Stimulated activated CD8-positive, alpha-beta memory T cell treated with anti-CD3 and anti-CD28 coated beads, Interleukin-15, amount 100 ng/mL, for 4 hours (primary cell): ENCODE measurements at places on chromosomes 13 and 19.
A peak's percentile ranks its signal among the peaks of the same experiment; 100 is the strongest.

DNA sequence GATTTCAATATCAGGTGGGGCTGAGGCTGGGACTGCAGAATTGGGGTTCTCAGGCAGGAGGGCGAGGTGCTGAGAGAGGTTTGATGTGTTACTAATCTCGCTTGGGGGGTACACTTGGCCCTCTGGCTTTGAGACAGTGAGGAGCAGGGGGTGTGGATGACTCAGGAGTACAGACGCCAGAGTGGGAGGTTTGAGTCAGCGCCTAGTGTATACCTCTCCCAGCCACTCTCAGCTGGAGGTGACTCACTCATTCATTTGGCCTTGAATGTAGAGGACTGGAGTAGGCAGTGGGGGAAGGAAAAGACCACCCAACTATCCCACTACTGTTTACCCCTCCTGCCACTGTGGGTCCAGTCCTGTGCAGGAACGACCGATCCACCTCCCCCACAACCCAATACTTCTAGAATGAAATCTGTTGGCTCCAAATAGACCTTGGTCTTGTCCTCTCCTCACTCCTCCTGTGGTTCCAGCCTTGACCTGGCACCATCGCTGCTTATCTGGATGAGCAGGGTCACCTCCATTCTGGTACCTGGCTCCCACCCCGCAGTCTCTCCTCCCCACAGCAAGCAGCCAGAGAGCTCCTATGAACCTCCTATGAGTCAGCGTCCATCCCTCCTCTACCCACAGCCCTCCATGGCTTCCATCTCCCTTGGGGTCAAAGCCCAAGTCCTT, 20.1 kb upstream of the ZNRF4 start:
- peak; percentile 15 for DNase-seq

DNA sequence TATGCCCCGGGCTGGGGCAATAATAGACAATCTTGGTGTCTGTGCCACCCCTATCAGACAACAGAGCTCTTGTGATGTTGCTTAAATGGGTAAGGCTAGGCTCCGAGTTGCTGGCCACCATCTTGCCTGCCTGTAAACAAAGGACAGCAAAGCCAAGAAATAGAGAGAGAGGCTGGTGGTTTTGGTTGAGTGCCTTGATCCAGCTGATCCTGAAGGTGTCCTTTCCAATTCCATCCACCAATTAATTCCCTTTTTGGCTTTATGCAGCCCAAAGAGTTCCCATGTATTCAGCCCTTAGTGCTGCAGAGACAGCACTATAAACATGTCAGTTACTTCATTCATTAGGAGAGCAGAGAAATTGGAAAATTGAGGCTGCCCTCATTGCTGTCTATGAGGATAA, 41.7 kb upstream of the HOMER3 start:
- no peak for DNase-seq

DNA sequence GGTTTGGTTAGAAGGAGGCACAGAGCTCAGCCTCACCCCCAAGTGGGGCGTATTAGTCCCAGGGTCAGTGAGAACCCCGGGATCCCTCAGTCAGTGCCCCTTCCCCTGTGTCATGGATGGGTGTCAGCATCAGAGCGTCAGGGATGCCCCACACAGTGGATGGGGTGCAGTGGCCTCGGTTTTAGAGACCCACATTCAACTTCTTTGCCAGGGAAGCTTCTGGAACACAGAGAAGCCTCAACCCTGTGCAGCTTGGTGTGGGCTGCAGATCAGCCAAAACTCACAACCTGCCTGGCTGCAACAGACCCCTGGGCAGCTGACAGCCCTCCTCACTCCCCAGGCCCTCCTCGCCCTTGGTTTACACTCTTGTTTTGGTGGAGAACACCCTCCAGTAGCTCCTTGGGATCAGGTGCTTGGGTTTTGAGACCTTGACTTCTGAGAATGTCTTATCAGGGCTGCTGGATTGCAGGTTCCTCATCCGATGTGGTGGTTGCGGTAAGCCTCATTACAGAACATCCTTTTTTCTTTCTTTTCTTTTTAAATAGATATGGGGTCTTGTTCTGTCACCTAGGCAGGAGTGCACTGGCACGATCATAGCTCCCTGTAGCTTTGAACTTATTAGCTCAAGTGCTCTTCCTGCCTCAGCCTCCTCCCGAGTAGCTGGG, 11.0 kb downstream of the ZNF333 start:
- DNase-seq: no peak

GRCh38 chr19:1058112-1058511, 8.9 kb upstream of the ARHGAP45 start:
- no peak for DNase-seq

GRCh38 chr13:20704459-20705069, 1.1 kb downstream of the IL17D start:
- no peak for DNase-seq

DNA sequence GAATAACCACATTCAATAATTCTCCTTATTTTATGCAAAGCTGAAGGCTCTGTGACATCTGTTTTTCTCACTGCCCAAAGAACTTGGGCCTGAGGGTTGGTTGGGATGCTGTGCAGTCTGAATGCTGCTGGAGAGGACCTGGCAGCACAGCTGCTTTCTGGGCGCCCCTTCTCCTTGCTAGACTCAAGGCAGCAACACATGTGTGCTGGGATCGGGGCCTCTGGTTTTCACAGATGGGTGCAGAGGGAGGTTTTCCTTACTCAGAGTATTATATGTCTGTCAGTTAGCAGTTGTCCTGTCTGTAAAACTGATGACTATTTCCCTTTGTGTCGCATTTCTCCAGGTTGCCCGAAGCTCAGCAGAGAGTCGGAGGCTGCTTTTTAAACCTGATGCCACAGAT, 53.2 kb upstream of the TEX29 start:
- no peak for DNase-seq

GRCh38 chr13:39406688-39407087, 196.3 kb downstream of the LHFPL6 start:
- DNase-seq: no peak

- no peak for DNase-seq
Observed at GRCh38 chr19:3698974-3699740, 1.1 kb downstream of the PIP5K1C start.

DNA sequence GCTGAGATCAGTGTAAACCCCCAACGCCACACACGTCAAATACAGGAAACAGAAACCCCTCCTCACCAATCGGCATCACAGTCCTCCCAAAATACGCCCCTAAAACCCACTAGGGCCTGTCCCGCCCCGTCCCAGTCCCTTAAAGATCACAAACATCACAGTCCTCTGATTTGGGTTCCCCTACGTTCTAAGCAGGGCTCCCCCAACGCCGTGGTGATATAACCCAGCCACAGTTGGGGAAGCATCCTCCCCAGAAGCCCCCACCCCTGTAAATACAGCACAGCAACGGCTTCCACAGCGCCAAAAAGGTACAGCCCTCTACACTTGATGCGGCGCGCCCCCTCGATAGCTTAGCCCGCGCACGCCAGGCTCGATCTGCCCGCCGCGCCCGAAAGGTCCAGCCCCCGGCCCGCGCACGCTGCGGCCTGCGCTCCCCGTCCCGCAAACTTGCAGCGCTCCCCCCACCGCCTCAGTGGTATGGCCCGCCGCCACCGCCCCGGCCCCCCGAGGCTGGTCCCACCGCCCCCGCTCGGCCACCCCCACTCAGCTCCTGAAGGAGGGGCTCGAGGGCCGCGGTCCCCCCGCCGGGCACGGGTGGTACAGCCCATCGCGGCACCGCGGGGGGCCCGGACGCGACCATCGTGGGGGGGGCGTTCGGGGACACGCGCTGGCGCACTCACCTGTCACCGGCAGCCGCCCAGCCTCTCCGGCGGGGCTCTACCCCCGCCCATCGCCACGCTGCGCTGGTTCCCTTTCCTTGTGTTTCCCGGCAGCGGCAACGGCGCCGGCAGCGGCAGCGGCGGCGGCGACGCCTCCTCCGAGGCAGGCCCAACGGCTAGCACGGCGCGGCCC, at the start of gene AKT2:
TSS of gene AKT2 (minus strand) at position 845 of the 852 bp plus-strand sequence. CDS start 20,078 bp downstream, outside the sequence.
- peak; percentile 67 for DNase-seq

DNA sequence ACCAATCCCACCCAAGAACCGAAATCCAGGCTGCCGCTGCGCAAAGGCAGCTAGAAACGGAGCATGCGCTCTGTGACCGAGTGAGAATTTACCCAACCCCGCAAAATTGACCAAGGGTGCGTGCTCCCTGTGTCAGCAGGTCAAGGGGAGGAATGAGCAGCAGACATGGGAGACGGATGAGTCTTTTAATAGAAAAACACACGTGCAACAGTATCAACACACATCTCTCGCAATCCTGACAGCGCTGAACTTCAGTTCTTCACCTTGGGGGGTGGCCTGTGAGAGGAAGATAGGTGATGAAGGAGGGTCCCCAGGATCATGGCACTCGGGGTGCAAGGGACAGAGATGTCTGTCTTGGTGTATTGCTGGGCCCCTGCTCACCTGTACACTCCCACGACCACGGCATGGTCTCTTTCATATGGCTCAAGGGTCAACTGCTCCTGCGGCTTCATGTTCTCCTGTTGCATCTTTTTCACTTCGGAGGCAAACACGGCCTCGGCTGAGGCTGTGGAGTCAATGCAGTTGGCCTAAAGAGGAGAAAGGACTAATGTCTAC, 402 bp upstream of the DYRK1B start:
- DNase-seq: no peak

- no peak for DNase-seq
Observed at GRCh38 chr19:38389101-38389925, 816 bp downstream of the SPRED3 start.

DNA sequence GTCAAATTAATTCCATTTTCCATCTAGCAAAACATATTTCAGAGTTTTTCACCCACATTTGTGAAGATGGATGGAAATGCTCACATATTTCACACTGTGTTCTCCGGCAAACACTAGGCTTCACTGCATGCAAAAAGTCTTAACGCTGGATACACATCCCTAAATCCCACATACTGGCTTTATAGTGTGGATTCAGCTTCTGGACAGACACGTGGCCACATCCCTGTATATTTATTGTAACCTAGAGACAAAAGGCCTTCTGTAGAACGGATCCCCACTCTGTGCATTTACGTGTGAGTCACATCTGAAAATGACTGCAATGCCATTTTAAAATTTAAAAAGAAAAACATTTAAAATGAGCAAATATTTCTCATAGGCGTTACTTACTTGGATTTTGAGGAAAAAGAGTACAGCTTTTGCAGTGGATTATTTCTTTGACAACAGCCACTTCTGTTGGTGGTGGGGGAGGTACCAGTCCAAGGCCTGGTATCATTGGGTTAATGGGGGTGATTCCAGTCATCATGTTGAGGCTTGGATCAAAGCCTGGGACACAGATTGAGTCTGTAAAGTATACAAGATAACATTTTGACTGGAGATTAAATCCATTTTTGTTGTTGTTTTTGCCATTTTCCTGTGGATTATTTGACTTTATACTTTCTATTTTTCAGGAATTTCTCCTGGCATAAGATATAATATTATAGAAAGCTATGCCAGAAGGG, 337.7 kb downstream of the DNAJC15 start:
- no peak for DNase-seq

DNA sequence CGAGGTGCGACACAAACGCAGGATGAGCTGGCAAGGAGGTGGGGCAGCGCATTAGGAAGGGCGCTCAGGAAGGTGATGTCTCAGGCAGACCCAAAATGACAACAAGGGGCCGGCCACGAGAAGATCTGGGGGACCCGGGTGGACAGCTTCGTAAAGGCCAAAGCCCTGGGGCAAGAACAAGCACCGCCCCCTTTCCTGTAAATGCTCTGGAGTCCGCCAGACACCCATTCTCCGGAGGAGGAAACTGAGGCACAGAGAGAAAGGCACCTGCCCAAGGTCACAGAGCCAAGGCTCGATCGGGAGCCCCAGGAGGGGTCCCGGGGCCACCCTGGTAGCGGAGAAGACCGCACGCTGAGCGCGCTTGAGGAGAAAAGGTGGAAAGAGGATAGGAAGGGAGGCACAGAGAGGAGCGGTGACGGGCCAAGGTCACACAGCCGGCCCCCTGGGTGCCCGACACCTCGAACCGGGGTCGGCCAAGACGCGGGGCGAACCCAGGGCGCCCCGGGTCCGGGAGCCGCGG, 571 bp downstream of the SAFB2 start:
- no peak for DNase-seq

DNA sequence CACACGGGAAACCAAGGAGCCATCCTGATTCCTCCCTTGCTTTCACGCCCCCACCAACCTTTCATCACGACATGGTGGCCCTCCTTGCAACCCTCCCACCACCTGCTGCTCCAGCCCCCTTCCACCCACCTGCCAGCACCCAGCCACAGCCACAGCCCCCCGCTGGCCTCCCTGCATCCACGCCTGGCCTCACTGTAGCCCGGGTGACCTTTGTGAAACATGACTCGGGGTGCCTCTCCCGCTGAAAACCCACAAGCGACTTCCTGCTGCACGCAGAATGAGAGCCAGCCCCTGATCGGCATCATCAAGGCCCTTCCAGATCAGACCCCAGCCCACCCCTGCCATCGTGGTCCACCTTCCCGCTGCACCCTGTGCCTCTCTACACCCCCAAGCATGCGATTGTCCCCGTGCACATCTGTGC, 14.9 kb downstream of the POP4 start:
- DNase-seq: no peak

GRCh38 chr13:40563350-40564125, 102.9 kb downstream of the FOXO1 start:
- DNase-seq: no peak

GRCh38 chr19:45793178-45793564, 526 bp upstream of the DMWD start:
- DNase-seq: no peak

DNA sequence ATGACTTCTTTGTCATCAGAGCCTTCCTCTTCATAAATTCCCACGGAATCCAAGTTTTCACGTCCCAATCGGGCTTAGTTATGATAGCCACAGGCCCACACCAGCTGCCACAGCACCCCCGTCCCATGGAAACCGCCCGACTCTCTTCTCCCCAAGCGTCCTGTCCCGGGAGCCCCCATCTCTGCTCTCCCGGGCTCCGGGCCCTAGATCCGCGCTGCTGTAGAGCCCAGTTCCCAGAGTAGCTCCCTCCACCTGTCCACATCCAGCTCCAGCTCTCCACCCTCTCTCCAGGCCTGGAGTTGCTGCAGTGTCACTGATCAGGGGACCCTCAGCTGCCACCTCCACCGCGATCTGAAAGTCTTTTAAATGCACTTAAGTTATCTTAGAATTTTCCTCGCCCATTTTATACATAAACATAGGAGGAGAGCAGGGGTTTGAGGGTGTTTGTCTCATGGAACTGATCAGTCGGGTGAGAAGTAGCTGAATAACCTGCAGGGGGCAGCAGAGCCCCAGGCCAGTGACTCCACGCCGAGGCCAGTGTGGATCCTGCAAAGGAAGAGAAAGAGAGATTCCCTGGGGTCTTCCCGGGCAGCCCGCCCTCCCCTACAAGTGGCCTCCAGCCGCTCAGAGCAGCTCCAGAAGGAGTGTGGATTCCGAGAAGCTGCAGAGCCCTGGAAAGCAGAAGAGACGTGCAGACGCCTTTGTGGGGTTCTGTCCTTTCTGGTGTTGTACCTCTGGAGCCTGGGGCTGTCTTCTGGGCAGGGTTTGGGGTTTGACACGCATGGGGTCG, 1.1 kb upstream of the ZNF763 start:
- DNase-seq: peak; percentile 21

- no peak for DNase-seq
Observed at GRCh38 chr19:43372462-43372861, 19.0 kb downstream of the CD177 start.

- no peak for DNase-seq
Observed at GRCh38 chr13:27593267-27593666, 27.1 kb downstream of the LNX2 start.
